ENCODE measurements at places on chromosomes 12 and 14.

GRCh38 chr12:62919838-62920237, 15.1 kb downstream of the PPM1H start:
- DNase-seq: peak; percentile 50

- DNase-seq: no peak
These were observed 163.7 kb upstream of the CLEC14A start for GRCh38 chr14:38419579-38419978.

GRCh38 chr12:87848248-87848868, 180.8 kb downstream of the C12orf50 start:
- no peak for DNase-seq

- DNase-seq: no peak
These were observed 227.7 kb upstream of the TMEM260 start for GRCh38 chr14:56351861-56352260.

DNA sequence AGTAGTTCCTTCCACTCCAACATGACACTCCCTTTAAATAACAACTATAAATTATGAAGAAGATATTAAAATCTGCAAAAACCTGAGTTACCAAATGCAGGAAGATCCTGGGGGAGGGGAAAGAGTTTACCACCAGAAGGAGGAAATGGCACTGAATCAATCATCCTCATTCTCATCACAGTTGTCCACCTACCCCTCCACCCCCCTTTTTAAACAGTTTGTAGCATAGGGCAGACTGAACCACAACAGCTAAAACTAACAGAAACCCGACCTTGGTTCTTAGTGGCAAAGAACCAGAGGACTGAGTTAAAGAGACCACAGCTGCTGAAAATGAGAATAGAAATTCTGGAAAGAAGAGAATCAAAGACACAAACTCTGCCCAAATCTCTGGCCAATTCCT, 189.5 kb downstream of the MED13L start:
- no peak for DNase-seq

- no peak for DNase-seq
These were observed 3.1 kb upstream of the MDM2 start for GRCh38 chr12:68804657-68805591.

DNA sequence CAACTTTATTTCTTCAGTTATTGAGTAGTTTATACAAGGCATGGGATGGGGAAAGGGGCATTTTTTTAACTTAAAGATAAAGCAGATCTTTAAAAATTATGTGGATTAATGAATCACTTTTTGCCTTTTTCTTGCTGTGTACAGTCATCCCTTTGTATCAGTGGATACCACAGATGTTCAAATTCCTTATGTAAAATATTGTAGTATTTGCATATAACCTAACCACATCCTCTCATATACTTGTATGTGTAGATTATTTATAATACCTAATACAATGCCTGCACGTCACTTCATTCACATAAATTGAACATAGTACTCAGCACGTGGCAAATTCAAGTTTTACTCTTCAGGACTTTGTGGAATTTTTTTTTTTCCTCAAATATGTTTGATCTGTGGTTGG, 66.5 kb upstream of the MON2 start:
- no peak for DNase-seq

GRCh38 chr12:105393587-105393986, 63.1 kb downstream of the C12orf75 start:
- no peak for DNase-seq

- DNase-seq: no peak
These were observed 44.8 kb upstream of the TBX5 start for GRCh38 chr12:114450515-114451300.

Measured in psoas muscle (tissue), 8 donors.